Fibroblast of pulmonary artery (primary cell): ENCODE measurements at places on chromosomes 12 and 14.

DNA sequence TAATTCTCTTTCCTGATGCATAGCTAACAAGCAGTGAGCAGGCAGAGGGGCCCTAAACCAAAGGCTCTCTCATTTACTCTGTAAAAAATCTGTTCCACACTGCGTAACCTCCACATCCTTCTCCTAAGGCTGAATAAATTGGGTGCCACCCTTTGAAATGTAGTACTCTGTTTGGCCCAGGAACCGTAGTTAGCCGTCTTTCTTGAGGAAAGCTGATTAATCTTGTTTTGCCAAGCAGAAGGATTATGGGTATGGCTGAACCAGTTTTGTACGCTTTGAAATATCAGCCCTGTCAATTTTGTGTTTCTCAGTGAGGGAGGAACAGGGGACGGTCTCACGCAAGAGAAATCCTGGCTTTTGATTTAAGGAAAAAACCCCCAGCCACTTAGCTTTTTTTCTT, 19.7 kb downstream of the EML1 start:
- no peak for DNase-seq

DNA sequence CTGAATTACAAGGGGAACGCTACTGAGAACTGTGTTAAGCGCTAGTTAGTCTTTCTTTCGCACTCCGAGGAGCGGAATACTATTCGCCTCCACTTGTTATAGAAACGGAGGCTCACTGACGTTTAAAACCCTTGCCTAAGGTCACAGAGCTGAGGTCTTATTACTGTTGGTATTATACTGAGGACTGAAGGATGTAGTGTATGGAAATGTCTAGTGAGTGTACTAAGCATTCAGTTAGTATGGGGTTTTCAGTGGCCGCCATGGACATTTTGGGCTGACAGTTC, 826 bp downstream of the ACADS start:
- DNase-seq = no peak

- no peak for DNase-seq
These were observed 86.4 kb downstream of the BCL11B start for GRCh38 chr14:99185436-99186068.

GRCh38 chr14:105250008-105250366, 1.7 kb downstream of the BTBD6 start:
- DNase-seq = no peak

GRCh38 chr14:65847075-65847847, 434.7 kb downstream of the FUT8 start:
- no peak for DNase-seq

DNA sequence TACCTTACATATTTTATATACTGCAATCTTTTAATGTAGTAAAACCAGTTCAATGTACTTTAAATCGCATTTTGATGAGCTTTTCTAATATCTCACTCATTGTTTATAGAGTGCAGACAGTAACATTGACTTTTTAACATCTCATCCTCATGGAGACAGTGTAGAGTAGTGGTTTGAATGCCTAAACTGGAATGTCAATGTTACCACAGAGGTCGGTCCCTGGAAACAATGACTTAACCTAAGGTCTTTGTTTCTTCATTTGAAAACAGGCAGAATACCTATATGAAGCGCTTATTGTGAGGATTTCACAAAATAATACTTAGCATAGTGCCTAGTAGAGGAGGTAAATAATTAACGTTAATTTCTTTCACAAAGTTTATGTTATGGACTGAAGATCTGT, 5.0 kb downstream of the CDK17 start:
- no peak for DNase-seq

DNA sequence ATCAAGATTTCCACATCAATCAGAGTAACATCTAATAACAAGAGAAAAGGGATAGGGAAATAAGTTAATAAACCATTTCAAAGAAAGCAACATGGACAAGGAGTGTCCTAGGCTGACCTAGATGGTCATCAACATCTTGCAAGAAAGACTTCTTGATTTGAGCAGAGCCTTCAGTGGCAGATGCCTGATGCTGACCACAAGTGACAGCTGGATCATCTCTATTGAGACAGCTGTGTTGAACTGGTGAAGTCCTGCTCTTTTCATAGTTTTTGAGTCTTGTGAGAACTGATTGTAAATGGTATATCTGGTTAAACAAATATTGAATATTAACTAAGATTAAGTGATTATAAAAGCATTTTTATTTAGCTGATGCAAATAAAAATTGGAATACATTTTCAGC, 1083.6 kb upstream of the LRFN5 start:
- no peak for DNase-seq

DNA sequence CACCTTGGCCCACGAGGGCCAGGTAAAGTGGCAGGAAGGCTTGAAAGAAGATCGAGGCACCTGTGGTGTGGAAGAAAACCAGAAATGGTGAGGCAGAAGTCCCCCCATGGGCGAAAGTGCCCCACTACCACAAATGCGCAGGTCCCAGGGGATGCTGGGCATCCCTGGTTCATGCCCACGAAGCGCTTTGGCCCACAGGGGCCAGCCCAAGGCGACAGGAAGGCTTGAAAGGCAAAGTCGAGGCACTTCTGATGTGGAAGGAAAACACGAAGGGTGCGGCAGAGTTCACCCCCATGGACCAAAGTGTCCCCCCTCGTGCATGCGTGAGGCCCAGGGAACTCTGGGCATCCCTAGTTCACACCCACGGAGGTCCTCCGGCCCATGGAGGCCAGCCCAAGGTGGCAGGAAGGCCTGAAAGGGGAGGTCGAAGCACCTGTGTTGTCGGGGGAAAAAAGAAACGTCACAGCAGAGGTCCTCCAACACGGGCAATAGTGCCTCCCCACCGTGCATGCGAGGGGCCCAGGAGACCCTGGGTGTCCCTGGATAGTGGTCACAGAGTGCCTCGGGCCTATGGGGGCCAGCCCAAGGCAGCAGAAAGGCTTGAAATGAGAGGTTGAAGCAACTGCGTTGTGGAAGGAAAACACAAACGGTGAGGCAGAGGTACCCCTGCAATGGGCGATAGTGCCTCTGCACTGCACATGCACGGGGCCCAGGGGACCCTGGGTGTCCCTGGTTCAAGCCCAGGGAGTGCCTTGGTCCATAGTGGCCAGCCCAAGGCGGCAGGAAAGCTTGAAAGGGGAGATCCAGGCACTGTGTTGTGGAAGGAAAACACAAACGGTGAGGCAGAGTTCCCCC, 373.9 kb downstream of the ALG10 start:
- DNase-seq = no peak

DNA sequence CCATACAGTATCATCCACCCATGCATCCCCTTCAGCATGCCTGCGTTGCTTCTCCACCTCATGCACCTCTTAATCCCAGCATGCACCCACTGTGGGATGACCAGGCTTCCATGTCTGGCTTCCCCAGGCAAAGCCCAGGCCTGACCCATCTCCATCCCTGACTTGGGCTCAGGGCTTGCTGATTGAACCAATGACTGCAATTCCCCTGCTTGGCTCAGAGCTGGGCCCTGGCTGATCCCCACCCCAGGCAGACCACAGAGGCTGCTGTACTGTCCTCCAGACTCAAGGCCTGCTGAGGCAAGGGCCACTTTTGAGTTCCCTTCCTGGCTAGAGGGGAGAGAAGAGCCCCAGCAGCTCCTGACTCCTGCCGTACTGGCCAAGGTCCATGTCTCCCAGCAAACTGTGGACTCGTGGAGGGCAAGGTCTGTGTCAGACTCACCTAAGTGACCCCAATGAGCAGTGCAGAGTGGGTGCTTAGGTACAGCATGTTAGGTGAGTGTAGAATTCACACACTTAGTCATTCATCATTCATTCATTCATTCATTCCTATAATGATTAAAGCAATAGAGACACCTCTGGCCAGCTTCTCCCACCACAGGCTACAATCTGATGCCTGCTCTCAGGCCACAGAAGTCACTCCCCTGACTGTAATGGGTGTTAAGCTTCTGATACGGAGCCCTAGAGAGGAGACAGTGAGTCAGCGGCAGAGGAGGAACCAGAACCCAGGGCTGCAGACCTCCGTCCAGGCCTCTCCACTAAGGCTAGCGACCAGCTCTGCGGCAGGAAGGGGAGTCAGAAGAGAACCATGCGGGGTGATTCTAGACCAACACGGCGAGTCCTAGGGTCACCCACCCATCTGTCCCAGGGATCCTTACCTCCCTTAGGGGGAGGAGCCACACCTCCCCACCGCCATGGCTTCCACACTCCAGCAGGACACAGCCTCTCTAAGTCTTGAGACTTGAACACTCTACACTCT, 2.9 kb downstream of the BEGAIN start:
- no peak for DNase-seq

DNA sequence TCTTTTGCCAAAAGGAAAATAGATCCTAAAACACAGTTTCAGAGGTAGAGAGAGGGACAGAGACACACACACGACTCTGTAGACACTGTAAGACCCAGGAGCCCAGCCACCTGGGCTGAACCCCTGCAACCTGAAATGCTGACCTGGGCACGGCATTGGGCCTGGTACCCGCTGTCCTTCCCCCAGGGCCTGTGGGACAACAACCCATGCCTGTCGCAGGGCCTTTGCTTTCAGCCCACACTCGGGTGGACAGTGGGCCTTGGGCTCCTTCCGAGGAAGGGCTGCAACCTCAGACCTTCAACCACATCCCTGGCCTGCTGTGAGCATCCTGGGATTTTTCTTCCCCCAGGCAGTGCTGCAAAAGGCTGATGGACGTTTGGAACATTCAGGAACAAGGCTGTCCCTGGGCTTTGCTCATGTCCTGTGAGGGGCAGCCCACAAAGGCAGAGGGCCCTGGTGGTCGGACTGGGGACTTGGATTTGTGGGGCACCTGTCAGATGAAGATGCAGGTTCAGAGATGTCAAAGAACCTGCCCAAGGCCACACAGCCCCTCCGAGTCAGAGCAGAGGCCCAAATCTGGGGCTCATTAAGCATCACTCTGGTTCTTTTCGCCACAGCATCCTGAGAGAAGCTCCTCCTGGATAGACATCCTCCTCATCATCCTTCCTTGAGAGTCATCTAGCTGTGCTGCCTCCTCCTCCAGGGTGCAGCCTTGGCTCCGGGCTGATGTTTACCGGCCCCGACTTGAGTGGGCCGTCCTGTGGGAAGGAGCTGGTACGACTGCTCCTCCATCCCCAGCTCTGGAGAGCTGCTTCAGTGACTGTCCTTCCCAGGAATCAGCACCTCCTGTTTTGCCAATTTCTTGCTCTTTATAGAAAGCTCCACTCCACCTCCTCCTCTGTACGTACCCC, 32.7 kb downstream of the CCDC92 start:
- no peak for DNase-seq

DNA sequence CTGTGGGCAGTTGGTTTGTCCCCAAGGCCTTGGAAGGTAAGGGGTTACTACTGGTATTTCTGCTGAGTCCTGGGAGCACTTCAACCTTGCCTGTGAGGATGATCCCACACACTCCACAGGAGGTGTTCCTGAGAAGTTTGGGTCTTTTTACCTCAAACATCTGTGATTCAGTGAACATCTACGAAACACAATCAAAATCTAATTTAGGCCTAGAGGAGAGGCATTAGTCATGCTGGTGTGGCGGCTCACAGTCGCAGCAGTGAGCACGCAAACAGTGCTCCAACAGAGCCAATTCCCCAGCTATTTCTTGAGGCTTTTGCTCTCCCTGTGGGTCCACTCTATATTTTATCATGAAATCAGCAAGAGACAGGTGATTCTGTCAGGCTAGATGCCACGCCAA, 107.6 kb downstream of the APAF1 start:
- DNase-seq = no peak

DNA sequence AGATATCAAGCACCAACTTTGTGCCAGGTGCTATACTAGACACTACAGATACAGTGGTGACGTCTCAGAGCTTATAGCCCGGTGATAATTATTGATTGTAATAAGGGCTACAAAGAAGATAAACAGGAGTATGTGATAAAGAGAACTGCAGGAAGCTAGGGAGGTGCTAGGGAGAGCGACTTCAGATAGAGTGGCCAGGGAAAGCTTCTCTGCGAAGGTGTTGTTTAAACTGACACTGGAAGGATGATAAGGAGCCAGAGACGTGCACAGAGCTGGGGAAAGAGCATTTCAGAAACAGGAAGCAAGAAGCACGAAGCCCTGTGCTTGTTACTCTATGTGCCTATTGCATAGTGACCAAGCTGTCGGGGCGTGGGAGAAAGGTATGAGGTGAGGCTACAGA, 48.1 kb upstream of the OTX2 start:
- no peak for DNase-seq

GRCh38 chr14:57822081-57822480, 43.8 kb downstream of the SLC35F4 start:
- DNase-seq = no peak

- no peak for DNase-seq
These were observed 210.4 kb upstream of the FAR2 start for GRCh38 chr12:28938581-28939235.

DNA sequence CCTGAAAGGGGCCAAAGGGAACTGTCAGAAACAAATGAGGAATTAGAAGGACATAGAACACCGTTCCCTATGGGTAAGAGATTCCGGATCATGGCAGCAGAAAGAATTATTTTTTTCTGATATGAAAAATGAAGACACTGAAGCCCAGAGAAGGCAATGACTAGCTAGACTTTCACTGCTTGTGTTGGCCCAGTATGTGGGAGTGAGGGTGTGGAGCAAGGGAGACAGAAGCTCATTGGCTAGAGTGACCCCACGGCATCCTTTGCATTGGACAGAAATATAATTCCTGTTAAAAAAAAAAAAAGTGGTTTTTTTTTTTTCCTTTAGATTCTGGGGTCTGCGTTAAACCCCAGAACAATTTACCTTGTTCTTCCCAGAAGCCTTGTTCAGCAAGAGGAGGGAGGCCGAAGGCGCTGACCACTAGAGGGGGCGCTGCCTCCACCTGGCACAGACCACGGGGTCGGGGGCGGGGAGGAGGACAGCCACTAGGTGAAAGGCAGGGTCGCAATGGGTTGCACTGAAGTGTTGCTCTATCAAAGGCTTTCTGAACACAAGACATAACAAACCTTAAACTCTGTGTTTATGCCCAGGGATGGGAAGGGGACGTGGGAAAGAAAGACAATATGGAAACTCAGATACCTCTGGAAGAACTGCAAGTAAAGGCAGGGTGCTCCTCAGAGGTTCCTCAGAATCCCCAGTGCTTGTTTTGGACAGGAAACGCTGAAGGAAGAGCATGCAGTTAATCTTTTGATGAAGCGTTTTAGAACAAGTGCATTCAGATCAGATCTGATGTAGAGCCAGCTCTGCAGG, 156.8 kb downstream of the KCNA5 start:
- DNase-seq = no peak

GRCh38 chr12:114678028-114678427, 5.9 kb downstream of the TBX3 start:
- DNase-seq = no peak

DNA sequence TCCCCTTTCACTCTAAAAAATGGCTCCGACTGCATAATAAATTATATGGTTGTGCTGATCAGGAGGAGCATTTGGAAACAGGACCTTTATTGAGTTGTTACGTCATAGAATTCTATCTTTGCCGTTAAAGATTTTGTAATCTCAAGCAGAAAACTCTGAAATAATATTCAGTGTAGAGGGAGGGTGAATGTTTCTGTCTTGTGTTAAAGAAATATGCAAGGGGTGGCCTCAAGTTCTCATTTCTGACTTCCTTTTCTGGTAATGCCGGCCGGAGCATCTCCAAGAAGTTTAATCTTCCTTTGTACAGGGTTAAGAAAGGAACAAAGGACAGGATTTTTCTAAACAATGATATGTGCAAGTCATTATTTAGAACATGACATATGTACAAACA, 165.1 kb downstream of the SLC38A4 start:
- DNase-seq = peak; percentile 83
